Stromal cell of bone marrow (primary cell): ENCODE measurements at places on chromosomes 1 and 21.

DNA sequence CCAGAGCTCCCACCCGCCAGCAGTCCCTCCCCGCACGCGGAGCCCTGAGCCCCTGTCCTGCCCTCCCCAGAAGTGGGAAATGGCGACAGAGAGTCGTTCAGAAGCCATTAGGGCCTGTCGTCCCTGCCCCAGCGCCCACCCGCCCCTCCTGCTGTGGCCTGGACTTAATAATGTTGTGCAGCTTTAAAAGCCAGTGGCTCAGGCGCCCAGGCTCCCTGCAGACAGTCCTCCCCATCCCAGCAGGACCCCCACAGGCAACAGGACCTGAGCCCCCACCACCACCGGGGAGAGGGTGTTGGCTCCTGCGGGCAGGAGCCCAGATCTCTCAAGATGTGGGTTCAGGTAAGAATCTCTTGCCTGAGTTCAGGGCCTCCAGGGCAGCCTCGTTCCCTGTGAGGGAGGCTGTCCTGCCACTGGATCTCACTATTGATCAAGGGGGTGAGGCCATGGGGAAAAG, 125.3 kb upstream of the RUNX3 start:
- no peak for DNase-seq

DNA sequence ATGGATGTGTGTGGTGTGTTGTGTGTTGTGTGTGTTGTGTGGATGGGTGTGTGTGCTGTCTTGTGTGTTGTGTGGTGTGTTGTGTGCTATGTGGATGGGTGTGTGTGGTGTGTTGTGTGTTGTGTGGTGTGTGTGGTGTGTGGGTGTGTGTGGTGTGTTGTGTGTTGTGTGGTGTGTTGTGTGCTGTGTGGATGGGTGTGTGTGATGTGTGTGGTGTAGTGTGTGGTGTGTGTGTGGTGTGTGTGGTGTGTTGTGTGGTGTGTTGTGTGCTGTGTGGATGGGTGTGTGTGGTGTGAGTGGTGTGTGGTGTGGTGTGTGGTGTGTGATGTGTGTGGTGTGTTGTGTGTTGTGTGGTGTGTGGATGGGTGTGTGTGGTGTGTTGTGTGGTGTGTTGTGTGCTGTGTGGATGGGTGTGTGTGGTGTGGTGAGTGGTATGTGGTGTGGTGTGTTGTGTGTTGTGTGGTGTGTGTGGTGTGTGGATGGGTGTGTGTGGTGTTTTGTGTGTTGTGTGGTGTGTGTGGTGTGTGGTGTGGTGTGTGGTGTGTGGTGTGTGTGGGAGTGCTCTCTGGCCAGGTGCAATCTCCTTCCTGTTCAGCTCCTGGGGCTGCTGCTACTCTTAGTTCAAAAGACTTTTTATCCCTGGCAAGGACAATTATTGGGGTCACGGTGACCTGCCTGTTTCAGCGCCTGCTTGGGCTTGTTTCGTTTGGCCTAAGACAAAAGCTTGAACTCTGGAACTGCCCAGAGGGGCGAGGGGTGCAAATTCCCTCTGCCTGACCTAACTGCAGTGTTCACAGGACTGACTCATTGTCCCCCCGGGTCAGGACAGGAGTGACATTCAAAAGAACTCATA, 101.1 kb downstream of the UBIAD1 start:
- no peak for DNase-seq

GRCh38 chr1:36628804-36629203, 146.1 kb upstream of the CSF3R start:
- no peak for DNase-seq

GRCh38 chr1:56788102-56788501, 31.1 kb downstream of the FYB2 start:
- no peak for DNase-seq

GRCh38 chr21:36690628-36691554, 8.0 kb upstream of the SIM2 start:
- no peak for DNase-seq

DNA sequence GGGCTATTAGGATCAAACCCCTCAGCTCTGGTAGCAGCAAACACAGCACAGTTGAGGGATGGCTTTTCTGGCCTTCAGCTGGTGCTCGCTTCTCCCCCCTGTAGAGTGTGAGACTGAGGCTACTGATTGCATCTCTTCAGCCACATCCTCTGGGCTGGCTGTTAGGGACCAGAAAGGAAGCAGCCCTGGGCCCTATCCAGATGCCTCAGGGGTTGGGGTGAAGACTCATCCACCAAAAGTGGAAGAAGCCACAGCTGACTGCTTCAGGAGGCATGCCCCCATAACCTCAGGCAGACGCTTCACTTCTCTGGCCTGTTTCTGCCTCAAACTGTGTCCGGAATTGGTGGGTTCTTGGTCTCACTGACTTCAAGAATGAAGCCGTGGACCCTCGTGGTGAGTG, 6.2 kb upstream of the TMEM200B start:
- DNase-seq = no peak

GRCh38 chr1:164498792-164499191, 60.2 kb upstream of the PBX1 start:
- DNase-seq = no peak

DNA sequence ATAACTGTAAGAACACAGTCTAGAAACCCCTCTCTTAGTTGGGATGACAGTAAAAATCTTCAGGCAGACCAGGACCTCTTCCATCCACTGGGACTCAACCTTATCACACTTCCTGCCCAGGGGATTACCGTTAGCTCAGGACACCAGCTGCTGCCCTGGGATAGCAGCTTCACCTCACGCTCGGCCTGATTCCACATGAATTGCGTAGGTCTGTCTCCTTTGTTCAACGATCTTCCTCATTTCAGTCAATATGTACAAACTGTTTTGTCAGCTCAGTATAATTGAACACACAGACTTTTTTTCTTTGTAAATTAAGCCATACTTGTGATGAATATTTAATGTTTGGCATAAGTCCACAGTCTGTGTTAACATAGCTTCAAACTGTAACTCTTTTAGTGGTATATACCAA, 290.4 kb downstream of the GRIK1 start:
- DNase-seq = no peak

DNA sequence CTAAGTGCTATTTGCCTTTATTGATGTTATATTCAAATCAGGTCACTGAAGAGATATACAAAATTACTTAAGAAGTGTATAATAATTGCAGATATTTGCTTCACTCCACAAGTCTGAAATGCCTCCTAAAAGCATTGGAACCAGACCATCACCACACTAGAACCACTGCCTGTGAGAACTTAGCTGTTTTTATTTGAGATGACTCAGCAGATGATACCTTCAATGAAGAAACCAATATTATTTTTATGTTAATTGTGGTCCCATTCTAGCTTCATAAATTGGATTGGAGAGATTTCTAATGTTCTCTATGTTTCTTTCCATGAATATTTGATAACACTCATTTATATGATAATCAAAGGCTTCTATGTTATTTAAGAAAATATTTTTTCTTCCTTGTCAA, 740.6 kb downstream of the KCNT2 start:
- DNase-seq = no peak

- DNase-seq = no peak
Measured at GRCh38 chr1:19046972-19047731, 90.7 kb upstream of the IFFO2 start.

DNA sequence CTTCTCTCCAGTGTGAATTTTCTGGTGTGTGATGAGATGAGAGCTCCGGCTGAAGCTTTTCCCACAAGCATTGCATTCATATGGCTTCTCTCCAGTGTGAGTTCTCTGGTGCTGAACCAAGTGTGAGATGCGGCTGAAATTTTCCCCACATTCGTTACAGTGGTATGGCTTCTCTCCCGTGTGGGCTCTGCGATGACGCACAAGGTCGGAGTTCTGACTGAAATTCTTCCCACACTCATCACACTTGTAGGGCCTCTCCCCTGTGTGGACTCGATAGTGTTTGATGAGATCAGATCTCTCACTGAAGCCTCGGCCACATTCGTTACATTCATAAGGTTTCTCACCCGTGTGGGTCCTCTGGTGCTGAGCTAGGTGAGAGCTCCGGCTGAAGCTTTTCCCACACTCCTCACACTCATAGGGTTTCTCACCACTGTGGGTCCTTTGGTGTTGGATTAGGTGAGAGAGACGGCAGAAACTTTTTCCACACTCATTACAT, 7.4 kb downstream of the ZNF436 start:
- no peak for DNase-seq

- no peak for DNase-seq
Measured at GRCh38 chr1:229879746-229880145, 187.3 kb upstream of the GALNT2 start.

DNA sequence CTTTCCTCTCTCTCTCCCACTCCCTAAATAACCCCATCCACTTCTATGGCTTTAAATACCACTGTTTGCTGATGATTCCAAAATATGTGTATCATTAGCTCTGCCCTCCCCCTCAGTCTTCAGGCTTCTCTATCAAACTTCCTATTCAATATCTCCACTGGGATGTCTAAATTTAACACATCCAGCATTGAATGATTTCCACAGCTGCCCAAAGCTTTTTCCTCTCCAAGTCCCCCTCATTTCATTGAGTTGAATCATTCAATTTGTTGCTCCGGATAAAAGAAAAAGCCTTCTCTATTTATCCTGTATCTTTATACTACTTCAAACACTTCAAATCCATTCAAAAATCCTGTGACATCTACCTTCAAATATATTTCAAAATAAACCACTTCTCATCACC, 225.0 kb downstream of the SEC16B start:
- no peak for DNase-seq

- DNase-seq = no peak
Measured at GRCh38 chr1:185014941-185015340, 30.4 kb upstream of the RNF2 start.

DNA sequence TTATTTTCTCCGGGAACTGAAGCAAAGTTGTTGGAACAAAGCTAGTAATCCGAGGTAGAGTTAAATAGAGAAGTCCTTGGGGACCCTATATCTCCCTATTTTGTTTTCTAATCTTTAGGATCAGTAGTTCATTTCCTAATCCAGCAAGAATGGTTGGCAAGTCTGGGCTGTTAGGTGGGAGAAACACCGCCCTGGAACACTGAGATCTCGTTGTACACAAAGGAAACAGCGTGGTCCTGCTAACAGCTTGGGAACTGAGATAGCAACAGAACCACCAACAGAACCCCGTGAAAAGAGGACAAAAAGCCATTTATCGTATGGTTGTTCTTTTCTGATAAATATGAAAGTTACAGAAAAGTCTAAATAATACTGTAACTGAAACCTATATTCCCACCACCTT, 121.9 kb upstream of the CDC42BPA start:
- no peak for DNase-seq

DNA sequence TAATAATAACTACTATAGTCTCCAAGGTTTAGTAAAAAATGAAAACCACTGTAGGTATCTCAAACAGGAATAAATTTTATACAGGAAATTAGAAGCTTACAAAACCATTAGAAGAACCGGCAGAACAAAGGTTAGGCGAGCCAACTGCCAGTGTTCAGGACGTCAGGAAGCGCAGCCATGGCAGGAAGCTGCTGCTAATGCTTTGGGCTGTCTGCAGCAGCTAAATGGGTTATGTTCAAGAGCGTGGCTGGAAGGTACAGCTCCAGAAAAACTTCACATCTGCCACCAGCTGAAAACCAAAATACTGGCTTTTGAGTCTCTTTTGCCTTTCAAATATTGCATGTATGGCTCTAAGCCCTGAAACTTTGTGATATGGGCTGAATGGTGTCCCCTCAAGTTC, 35.7 kb upstream of the MYSM1 start:
- no peak for DNase-seq

GRCh38 chr1:95207223-95207935, 26.6 kb upstream of the RWDD3 start:
- DNase-seq = no peak

DNA sequence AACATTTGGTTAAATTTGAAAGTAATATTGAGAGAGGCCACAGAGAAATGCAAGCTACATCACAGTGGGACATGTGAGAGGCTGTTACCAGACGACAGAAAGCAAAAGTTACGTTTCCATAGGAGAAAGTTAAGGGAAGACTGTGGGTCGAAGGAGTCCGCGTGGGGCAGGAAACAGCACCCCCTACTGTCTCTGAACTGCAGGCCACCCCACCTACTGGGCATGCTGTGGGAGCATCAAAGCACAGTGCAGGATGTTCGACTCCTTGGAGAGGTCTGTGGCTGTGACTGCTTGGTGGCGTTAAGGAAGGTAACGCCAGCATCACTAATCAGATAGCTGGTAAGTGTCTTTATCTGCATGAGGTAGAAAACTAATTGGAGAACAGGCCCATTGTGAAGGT, 123.9 kb downstream of the PTBP2 start:
- DNase-seq = no peak

DNA sequence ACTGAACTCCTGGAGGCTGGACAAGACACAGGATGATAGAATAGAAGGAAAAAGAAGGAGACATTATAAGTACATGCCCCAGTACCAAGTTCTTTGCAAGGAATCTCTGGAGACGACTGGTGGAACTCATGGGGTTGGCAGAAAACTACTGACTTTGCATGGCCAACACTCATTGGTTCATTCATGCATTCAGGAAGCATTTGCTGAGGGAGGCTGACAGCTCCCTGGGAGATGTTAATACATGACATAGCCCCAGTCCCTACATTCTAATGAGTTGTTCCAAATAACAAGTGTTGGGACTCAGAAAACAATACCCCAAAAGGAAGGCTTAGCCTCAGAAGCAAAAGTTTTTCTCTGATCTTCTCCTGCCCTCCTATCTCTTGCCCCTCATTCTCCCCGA, 172.8 kb upstream of the IRF2BP2 start:
- no peak for DNase-seq

DNA sequence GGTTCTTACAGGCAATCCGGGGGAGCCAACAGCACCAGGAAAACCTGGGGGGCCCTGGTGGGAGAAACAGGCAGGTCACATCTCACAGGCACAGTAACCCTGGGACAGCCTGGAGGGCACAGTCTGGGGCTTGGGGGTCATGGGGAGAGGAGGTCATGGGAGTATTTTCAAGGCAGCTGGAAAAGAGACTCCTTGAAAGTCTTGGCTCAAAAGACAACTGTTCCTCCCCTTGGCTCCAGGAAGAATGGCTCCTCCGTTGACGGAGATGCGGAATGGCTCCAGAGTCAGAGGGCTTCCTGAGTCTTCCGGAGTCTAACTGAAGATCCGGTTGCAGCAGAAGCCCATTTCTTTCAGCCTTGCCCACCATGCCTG, 25.9 kb upstream of the PEF1 start:
- no peak for DNase-seq

GRCh38 chr21:45736042-45736689, 92.6 kb downstream of the PCBP3 start:
- no peak for DNase-seq

DNA sequence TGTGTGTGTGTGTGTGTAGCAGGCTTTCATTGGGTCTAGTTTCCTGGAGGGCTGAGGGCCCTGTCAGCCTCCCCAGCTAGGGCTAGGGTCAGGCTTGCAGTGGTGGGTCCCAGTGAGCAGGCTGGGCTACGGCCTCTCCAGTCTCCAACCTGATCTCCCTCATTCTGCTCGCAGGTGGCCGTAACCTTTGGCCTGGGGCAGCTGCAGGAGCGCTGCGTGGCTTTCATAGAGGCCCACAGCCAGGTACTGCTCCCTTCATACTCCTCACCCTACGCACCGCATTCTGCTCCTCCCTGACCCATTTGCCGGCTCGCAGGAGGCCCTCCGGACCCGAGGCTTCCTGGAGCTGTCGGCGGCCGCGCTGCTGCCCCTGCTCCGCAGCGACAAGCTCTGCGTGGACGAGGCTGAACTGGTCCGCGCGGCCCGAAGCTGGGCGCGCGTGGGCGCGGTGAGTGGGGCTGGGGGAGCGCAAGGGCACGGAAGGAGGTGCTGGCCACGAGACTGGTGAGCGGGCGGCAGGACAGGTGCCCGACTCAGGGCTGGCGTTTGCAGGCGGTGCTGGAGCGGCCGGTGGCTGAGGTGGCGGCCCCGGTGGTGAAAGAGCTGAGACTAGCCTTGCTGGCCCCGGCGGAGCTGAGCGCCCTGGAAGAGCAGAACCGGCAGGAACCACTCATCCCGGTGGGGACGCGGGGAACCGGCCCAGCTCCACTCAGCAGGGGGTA, 4.7 kb downstream of the BTBD19 start:
- no peak for DNase-seq

- no peak for DNase-seq
Measured at GRCh38 chr1:27031235-27032118, 18.8 kb upstream of the TENT5B start.
